ENCODE measurements at places on chromosomes 3 and 15. TPM values are rescaled to one million over a fixed set of nuclear protein-coding genes. Genes with fewer than 3 reads are reported as not detected.
A peak's percentile ranks its signal among the peaks of the same experiment; 100 is the strongest.

GRCh38 chr3:116453666-116454346 is 8.5 kb upstream of the LSAMP start:
- no peaks in the 10 kb centered on the region for H3K36me3 ChIP-seq
- H3K27me3 ChIP-seq = no peaks in the 10 kb centered on the region
- H3K27ac ChIP-seq = no peak overlapping the region
- peak; percentile 28 for DNase-seq
- H3K4me1 ChIP-seq = no peaks in the 10 kb centered on the region

DNA sequence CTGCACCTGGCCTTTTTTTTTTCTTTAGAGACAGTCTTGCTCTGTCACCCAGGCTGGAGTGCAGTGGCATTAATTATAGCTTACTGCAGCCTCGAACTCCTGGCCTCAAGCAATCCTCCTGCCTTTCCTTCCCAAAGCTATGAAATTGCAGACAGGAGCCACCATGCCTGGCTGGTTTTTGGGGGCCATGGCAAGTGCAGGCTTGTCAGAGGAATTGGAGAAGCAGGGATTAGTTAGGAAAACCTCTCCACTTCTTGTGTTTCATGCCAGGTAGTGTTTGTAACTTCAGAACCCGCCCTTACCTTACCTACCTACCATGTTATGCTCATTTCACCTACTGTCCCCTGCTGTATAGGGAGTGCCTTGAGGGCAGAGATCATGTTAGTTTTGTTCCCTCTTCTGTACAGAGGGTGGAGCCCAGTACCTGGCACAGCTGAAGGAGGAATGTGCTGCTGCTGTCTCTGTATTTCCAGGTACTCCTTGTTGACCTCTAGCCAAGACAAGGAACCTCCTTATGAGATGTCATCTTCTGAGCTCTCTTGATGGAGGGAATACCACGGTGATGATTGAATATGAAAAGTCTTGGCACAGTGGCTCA is 43.8 kb downstream of the TRAK1 start:
- no peaks in the 10 kb centered on the region for H3K4me1 ChIP-seq
- peaks cover 13% of the 10 kb centered on the region for H3K36me3 ChIP-seq
- no peak overlapping the region for H3K4me3 ChIP-seq
- no peak for DNase-seq
- H3K27ac ChIP-seq = no peak overlapping the region
- H3K27me3 ChIP-seq = no peaks in the 10 kb centered on the region

DNA sequence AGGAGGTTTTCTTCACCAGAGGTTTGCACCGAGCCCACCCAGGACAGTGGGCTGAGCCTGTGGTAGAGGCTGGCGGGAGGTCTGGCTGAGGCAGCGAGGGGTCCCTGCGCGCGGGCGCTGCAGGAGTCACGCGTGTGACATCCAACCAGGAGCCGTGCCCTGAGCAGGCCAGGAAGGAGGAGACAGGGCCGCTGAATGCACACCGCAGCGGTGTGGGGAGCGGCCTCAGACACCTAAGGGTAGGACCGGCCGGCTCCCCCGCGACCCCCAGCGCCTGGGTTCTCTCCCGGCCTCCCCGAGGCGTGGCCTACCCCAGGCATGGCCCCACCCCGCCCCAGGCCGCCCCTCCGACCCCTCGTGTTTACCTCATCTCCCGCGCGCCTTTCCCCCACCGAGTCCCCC is 412 bp downstream of the SLC41A3 start:
- peak overlapping the region; percentile 69 for H3K4me3 ChIP-seq
- peak; percentile 62 for DNase-seq
- no peaks in the 10 kb centered on the region for H3K27me3 ChIP-seq
- H3K27ac ChIP-seq = peak overlapping the region; percentile 68

DNA sequence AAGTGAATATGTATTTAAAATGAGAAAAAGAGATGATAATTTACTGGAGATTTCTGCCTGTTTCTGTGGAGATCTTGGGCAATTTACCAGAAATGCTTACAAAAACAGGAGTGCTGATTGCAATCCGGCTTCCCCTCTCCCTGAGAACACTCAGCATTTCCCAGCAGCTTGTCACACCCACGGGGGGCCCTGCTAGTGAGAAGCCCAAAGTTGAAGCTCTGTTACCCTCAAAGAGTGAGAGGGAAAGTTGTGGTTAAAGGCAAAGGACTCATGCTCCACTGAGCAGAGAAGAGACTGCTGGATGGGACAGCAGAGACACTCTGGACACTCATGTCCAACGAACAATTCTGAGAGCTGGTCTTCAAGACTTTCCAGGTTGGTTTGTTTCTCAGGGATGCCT is 2.9 kb downstream of the MCTP2 start:
- peaks cover 6% of the 10 kb centered on the region for H3K4me1 ChIP-seq
- no peak for DNase-seq
- no peaks in the 10 kb centered on the region for H3K36me3 ChIP-seq
- H3K27me3 ChIP-seq = peaks cover 30% of the 10 kb centered on the region

DNA sequence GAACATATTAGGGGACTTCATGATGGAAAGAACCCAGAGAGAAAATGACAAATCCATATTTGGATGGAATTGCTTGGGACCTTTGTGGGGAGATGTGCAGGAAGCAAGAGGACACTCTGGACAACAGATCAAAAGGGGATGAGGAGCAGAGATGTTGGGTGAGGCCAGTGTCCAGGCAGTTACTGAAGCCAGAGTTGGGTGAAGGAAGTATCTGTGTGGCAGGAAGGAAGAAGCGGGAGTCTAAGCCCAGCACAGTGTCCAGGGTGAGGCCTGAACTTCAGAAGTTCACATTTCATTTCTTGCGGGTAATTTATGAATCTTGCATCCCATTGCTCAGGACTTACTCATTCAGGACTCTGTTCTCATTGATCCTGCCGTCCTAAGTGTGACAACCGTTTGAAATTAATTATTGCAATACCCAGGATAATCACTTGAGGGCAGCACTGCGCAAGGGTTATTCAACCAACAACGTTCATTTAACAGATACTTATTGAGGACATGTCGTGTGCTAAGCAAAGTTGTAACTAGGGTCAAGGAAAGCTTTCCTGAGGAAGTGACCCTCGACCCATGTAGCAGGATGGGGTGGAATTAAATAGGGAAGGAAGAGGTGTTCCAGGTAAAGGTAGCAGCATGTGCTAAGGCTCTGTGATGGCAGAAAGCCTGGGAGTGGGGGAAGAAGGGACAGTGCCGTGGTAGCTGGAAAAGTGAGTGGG is 61.3 kb upstream of the CMTM8 start:
- H3K27ac ChIP-seq = no peak overlapping the region
- H3K4me3 ChIP-seq = no peak overlapping the region
- no peaks in the 10 kb centered on the region for H3K27me3 ChIP-seq
- no peak for DNase-seq

DNA sequence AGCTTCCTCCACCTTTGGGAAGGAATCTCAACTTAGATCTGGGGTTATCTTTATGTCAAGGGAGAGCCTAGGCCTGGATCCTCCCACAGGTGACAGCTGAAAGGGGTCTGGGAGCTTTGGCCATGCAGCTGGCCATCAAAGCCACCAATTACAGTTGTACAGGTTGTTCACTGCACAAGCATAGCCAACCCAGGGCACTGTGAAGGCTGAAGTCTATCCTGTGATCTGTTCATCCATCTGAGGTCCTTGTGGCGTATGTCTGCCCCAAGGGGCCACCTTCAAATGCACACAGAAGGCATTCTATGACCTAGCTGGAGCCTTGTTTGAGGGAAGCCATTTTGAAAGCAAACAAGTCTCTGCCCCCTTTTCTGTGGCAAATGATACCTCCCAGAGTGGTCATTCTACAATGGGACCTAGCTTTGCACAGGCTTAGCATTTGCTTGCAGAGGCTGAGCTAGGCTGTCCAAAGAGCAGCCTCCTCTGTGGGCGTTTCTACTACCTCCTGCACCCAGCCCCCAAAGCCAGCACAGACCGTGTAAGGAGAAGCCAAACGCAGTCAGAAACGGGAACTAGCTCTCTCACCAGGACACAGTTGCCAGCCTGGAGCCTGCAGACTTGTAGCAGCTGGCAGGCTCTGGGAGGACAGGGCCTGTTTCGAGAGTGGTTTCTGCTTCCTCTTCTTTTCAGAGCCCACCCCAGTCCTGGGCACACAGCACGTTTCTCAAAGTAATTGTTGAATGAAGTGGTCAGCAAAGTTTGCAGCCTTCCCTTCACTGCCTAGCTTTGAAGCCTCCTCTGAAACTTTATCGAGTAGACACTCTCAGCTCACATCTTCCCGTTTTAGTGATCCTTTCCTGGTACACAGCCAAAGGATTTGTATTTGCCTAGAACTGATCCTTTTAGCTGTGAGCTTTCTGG is 157.3 kb upstream of the SMAD3 start:
- peaks cover 4% of the 10 kb centered on the region for H3K27me3 ChIP-seq
- H3K27ac ChIP-seq = peak overlapping the region; percentile 62
- H3K4me1 ChIP-seq = peaks cover 33% of the 10 kb centered on the region
- H3K36me3 ChIP-seq = no peaks in the 10 kb centered on the region
- no peak overlapping the region for H3K4me3 ChIP-seq
- peak; percentile 89 for DNase-seq

DNA sequence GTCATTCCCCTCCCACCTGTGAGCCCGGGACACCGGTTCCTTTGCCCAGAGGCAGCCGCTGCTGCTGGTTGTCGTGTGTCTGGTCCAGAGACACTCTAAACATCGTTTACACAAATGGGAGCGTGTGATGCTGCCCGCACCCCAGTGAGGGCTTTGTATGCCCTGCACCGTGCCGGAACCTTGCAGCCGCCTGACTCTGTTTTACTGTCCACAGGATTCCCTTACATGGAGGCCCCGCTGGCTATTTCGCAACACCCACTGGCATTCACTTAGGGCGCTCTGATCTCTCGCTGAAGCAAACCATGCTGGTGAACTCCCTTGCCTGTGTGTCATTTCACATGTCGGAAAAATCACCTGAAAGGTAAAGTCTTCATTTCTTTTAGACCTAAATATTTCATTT is 100.8 kb upstream of the SLC6A6 start:
- no peak overlapping the region for H3K27ac ChIP-seq
- H3K4me3 ChIP-seq = no peak overlapping the region
- H3K4me1 ChIP-seq = peaks cover 16% of the 10 kb centered on the region
- no peaks in the 10 kb centered on the region for H3K36me3 ChIP-seq
- DNase-seq = no peak

DNA sequence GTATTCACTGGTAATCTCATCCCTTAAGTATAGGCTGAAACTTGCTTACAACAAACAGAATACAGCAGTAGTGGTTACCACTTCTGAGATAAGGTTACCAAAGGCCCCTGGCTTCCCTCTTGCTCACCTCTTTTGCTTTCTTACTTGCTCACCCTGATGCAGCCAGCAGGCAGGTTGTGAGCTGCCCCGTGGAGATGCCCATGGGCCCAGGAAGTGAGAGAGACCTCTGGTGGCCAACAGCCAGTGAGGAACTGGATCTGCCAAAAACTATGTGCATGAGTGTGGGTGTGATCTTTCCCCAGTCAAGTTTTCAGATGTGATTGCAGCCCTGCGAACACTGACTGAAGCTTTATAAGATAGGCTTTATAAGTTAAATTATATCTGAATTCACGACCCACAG is 48.7 kb downstream of the NMNAT3 start:
- H3K4me3 ChIP-seq = no peak overlapping the region
- H3K27ac ChIP-seq = no peak overlapping the region

DNA sequence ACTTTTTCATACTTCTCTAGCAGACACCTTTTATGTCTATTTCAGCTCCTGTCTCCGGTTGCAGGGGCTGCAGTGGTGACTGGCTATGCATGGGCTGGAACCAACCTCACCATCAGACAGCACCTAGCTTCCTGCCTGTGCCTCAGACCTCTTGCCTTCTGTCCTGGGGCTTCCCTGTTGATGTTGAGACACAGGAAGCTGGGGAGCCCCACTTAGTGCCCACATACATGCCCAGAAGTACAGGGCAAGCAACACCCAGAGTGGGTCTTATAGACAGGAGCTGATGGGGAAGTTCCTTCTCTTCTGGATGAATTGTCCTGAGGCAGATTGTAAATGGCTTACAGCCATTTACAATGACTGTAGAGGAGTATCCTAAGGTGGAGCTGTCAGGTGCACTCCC is 65.3 kb upstream of the SIAH2 start:
- H3K36me3 ChIP-seq = no peaks in the 10 kb centered on the region
- H3K27ac ChIP-seq = no peak overlapping the region
- H3K4me1 ChIP-seq = peaks cover 14% of the 10 kb centered on the region
- no peaks in the 10 kb centered on the region for H3K27me3 ChIP-seq
- no peak for DNase-seq

DNA sequence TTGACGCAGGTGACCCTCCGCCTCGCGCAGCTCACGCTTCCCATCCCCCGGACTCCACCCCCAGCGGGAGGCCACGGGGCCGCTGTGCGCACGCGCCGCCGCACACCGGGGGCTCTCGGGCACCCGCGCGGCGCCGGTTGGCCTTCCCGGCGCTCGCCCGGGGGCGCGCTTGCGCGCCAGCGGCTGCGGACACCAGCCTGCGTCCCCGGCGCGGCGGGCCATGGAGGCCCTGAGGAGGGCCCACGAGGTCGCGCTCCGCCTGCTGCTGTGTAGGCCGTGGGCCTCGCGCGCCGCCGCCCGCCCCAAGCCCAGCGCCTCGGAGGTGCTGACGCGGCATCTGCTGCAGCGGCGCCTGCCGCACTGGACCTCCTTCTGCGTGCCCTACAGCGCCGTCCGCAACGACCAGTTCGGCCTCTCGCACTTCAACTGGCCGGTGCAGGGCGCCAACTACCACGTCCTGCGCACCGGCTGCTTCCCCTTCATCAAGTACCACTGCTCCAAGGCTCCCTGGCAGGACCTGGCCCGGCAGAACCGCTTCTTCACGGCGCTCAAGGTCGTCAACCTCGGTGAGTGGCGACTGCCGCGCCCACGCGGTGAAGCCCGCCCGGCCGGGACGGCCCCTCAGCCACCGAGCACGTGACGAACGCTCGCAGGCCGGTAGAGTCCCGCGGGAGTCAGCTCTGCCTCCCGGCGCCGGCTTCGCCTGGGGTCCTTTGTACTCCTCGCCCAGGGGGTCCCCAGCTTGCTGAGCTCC is at the start of gene C15orf61:
C15orf61 (plus strand) TSS at position 103 of the 754 bp plus-strand sequence; CDS start at position 221, 118 bp downstream.
- no peaks in the 10 kb centered on the region for H3K27me3 ChIP-seq
- peaks cover 4% of the 10 kb centered on the region for H3K4me1 ChIP-seq
- H3K36me3 ChIP-seq = no peaks in the 10 kb centered on the region
- peak within 1 kb of the TSS; percentile 98 for H3K27ac ChIP-seq
- peak; percentile 94 for DNase-seq

DNA sequence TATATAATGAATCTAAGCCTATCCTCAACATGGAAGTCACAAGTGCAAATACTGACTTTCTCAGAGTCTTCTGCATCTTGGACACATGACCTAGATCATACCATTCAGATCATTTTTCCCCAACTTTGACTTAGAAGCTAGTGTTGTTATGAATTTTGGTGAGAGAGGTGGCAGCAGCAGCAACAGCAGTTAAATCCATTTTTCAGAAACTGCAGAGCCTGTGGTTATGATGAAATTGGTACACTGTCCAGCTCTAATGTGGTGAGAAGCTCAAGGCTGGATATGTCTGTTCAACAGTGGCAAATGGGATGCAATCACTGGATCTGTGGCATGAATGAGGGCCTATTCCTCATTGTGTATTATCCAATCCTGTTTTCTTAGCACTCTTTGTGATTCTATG is 290.1 kb upstream of the SATB1 start:
- H3K27me3 ChIP-seq = no peaks in the 10 kb centered on the region
- H3K4me1 ChIP-seq = no peaks in the 10 kb centered on the region
- H3K27ac ChIP-seq = no peak overlapping the region
- DNase-seq = no peak

Gene TIGIT
- polyA plus RNA-seq = not detected

Gene KNG1
- 0.52 TPM for polyA plus RNA-seq

Gene AP3S2
- 25.2 TPM for polyA plus RNA-seq

Gene IGSF11
- 1.4 TPM for polyA plus RNA-seq

Gene CFAP20DC
- 2.3 TPM for polyA plus RNA-seq

Gene MORC1
- not detected for polyA plus RNA-seq

Gene NUSAP1
- 53.2 TPM for polyA plus RNA-seq

Gene SLC25A26
- 28.4 TPM for polyA plus RNA-seq

Gene RBP2
- 81.1 TPM for polyA plus RNA-seq

Gene UBA7
- 22.6 TPM for polyA plus RNA-seq

Gene NR2E3
- polyA plus RNA-seq = 7.8 TPM

Gene TMOD2
- polyA plus RNA-seq = 5.3 TPM
